ENCODE measurements at places on chromosomes 7 and 10. TPM values are rescaled to one million over a fixed set of nuclear protein-coding genes. Genes with fewer than 3 reads are reported as not detected.

GRCh38 chr7:36348256-36348655 is 41.4 kb upstream of the ANLN start:
- no peaks in the 10 kb centered on the region for H3K4me1 ChIP-seq
- no peak overlapping the region for H3K27ac ChIP-seq
- no peak overlapping the region for H3K4me3 ChIP-seq
- no peak for DNase-seq
- H3K27me3 ChIP-seq: peaks cover 15% of the 10 kb centered on the region

The AKR1C4 gene
- not detected for total RNA-seq

DNA sequence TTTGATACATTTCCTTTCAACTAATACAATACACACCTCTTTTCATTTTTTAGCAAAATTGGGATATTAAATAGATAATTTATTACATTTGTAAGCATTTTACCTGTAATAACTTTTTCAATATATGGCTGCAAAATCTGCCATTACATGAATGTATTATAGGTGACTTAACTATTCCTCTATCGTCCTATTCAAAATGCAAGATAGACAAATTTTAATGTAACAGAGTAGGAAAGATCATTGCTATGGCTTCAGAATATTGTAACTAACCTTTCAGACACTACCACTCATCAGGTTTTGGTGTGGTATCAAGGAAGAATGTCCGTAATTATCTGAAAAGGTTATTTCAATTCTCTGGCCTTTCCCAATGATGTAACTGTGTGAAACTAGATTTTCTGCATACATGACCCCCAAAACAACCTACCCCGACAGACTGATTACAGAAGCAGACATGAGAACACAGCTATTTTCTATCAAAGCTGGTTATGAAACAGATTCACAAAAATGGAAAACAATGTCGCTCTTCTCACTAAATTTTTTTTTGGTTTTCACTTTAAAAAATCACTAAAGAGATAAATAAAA is 211.2 kb downstream of the FAM107B start:
- peaks cover 77% of the 10 kb centered on the region for H3K36me3 ChIP-seq
- H3K27ac ChIP-seq: peak overlapping the region; percentile 88
- H3K4me3 ChIP-seq: peak overlapping the region; percentile 75
- no peak for DNase-seq
- H3K4me1 ChIP-seq: peaks cover 94% of the 10 kb centered on the region

DNA sequence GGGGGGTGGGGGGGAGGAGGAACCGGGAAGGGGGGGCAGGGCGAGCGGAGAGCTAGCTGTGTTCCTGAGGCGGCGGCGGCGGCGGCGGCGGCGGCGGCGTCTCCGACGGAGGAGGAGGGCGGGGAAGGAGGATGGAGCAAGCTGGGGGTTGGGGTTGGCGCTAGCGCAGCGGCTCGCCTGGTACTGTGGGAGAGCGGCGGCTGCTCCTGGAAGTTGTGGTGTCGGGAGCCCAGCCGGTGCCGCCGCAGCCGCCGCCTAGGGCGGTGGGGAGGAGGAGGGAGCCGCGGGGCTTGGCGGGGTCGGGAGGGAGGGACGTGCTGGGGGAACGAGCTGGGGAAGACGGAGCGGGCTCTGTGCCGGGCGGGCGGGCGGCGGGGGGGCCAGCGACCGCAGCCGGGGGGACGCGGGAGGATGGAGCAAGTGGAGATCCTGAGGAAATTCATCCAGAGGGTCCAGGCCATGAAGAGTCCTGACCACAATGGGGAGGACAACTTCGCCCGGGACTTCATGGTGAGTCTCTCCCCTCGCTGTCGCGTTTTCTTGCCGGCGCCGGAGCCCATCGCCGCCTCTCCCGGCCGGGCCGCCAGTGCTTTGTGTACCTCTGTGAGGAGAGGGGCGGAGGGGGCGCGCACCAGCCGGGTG is at the start of gene PTPN12:
Gene PTPN12 (plus strand): TSS at position 160 of the 642 bp plus-strand sequence. CDS start 252 bp downstream, at position 412.
- no peaks in the 10 kb centered on the region for H3K36me3 ChIP-seq
- peaks cover 10% of the 10 kb centered on the region for H3K27me3 ChIP-seq
- peaks cover 18% of the 10 kb centered on the region for H3K4me1 ChIP-seq
- peak within 1 kb of the TSS; percentile 92 for H3K4me3 ChIP-seq
- peak within 1 kb of the TSS; percentile 92 for H3K27ac ChIP-seq

DNA sequence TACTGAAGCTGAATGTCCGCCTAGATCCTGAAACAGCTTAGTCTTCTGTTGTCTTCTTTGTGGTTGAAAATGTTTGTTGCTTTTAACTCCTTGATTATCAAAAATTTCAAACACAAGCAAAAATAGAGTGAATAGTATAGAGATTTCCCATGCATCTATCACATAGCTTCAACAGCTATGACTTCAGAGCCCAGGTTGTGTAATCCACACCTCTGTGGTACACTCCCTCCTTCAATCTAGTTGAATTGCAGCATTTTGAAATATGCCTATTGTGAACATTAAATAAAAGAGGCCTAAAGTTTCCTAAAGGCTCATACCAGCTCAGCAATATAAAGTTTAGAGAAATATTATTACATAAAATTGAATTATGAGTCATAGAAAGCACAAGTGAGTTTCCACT is 204.7 kb upstream of the HDAC9 start:
- H3K4me3 ChIP-seq: no peak overlapping the region
- DNase-seq: no peak
- H3K27me3 ChIP-seq: peaks cover 23% of the 10 kb centered on the region
- H3K27ac ChIP-seq: no peak overlapping the region

The NKX1-2 gene
- total RNA-seq: not detected

GRCh38 chr10:2392145-2392812 is 655.0 kb upstream of the ADARB2 start:
- H3K4me1 ChIP-seq: no peaks in the 10 kb centered on the region
- H3K4me3 ChIP-seq: no peak overlapping the region
- no peak overlapping the region for H3K27ac ChIP-seq
- DNase-seq: no peak
- H3K27me3 ChIP-seq: no peaks in the 10 kb centered on the region

DNA sequence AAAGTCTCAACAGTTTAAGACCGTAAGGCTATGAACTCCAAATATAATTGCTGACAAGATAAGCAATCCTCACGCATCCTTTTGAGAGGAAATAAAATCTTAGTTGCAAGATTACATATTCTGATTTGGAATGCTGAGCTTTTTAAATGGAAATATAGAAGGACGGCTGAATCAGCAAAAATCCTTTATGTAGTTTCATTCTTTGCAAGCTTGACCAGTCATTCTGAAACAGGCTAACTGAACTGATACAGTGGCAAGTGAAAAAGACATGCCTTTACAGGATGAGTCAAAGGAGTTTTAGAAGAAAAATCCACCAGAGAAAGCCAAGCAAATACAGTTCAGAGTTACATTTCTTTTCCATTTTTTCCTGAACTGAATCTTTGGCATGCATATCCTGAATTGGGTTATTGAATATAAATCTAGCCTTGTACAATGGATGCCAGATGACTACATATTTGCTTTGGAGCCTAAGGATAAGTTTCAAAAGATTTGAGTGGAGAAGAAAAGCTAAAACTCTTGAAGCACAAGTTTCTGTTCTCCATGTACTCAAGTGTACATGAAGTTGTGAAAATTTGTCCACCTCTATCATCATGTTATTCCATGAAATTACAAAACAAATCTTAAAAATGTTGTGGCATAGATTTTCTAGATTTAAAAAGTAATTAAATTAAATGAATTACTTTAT is 4.4 kb downstream of the VIM start:
- peak overlapping the region; percentile 100 for H3K27ac ChIP-seq
- peak overlapping the region; percentile 99 for H3K4me3 ChIP-seq
- DNase-seq: no peak
- H3K27me3 ChIP-seq: no peaks in the 10 kb centered on the region
- H3K4me1 ChIP-seq: peaks cover 56% of the 10 kb centered on the region

GRCh38 chr7:33539198-33539597 is 366.1 kb upstream of the BMPER start:
- H3K4me3 ChIP-seq: no peak overlapping the region
- H3K36me3 ChIP-seq: no peaks in the 10 kb centered on the region
- DNase-seq: no peak
- no peak overlapping the region for H3K27ac ChIP-seq
- H3K4me1 ChIP-seq: peaks cover 6% of the 10 kb centered on the region

DNA sequence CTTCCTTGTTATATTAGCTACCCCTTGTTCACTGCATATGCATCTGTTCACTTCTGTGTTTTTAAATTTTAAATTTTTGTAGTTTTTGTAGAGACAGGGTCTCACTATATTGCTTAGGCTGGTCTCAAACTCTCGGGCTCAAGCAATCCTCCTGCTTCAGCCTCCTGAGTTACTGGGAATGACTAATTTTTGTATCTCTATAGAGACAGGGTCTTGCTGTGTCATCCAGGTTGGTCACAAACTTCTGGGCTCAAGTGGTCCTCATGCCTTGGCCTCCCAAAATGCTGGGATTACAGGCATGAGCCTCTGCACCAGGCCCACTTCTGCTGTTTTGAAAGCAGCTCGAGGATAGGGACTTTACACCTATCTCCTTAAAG is 64.6 kb downstream of the PRTFDC1 start:
- peaks cover 21% of the 10 kb centered on the region for H3K36me3 ChIP-seq
- peak overlapping the region; percentile 85 for H3K27ac ChIP-seq
- H3K4me3 ChIP-seq: no peak overlapping the region

Data from activated CD4-positive, alpha-beta T cell treated with anti-CD3 and anti-CD28 coated beads, Interleukin-2, amount 10 ng/mL, durations not matched to agents 7 days and 5 days (primary cell).